ENCODE measurements at places on chromosomes 1 and 21.

DNA sequence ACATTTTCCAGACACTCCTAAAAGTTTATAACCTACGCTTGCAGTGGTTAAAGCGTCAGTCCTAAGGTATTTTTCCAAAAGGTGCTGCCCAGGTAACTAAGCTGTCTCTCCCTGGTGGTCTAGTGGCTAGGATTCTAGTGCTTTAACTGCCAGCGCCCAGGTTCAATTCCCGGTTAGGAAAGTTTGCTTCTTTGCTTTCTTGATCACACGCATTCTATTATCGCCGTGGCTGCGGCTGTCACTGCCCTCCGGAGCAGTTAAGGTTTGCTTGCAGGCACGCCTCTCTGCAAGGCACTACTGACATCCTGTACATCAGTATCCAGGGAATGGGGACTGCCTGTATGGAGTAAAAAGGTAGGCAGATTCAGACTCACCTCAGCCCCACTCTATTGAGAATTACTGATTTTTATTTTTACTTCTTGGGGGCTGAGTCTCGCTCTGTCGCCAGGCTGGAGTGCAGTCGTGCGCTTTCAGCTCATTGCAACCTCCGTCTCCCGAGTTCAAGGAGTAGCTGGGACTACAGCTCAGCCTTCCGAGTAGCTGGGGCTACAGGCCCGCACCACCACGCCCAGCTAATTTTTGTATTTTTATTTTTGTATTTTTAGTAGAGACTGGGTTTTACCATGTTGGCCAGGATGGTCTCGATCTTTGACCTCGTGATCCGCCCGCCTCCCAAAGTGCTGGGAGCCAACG, 53.2 kb upstream of the CFAP126 start:
- peak; percentile 34 for DNase-seq

DNA sequence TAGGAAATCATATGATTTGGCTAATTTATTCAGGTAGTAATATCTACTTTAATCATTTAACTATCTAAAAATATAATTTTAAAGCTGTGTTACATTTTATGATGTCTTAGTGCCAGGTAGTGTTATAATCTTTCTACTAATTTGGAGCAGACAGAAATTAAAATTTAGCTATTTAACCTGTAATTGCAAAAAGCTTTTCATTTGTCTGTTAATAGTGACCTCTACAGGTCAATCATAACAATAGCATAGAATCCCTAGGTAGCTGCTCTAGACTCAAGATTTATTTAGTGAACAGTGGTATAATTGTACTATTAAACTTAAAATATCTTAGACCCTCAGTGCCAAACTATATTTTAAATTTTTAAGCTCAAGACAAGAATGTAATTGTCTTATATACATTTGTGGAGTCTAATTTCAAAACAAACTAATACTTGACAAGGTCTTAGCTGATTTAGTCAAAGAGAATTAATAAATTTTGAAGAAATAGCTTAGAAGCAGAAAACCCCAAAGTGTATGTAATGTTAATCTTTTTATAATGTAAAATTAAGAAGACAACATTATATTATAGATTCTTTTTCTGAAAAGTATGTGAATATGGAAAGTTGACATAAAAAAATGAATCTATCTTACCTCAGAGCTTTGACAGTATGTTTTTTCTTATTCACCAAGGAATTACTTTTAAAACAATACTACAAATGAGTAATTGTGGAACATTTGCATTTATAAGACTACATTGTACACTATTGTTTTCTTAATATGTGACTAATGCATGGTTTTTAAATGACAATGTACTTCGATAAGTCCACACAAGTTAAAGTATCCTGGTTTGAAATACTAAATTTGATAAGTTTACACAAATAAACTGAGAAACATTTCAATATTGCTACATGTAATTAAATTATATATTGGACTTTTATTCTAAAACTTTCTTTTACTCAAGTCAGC, 64.1 kb upstream of the RNPC3 start:
- peak; percentile 16 for DNase-seq

DNA sequence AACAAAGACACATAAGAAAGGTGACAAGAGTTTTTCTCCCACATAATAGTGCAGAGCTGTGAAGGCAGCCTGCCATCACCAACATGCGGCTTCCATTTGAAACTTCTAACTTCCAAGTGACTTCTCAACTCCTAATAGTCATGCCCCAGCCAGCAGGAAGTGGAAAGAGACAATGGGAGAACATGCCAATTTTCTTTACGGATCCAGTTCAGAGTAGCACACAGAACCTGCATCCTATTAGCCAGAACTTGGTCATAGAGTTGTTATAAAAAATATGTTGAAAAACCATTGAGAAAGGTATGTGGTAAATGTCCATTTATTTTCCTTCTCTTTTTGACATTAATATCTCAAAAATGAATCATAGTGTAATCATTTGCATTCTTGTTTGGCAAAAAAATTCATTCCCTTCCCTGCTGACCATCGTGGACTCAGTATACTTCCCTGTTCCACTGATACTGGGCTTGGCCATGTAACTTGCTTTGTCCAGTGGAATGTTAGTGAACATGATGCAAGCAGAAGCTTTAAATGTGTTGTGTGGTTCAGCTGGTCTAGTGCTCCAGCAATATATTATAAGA, 197.4 kb downstream of the SEC16B start:
- no peak for DNase-seq

DNA sequence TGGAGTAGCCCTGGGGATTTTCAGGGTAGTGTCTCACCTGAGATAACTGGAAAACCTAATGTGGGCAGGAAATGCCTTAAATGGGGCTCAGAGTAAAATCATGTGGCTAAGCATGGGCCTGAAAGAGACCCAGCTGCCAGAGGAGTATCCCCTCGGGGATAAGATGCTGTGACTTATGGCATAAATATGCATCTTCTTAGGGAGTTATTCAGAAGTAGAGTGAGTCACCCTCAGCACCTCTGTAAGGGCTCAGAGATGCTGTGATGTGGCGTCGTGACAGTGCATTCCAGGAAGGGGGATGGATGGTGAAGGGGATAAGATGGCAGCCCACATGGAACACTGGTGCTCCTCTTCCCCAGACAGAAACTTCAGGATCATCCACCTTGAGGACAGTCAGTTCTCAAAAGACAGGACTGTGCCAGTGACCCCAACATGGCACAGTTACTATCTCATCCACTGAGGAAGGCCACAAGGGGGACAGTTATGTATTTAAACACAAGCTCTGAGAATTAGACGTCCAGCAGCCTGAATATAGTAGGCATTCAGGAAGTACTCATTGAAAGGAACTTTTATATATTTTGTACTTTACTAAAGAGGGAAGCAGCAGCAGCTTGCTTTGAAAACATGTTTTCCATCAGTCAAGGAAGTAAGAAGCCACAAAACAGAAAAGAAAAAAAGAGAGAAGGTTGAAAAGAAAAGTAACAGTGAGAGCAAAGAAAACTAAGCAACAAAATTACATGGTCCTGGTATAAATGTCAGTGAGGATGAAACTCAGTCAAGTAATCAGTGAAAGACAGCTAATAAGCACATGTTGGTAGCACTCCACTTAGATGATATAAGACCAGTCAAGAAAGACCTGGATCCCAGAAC, 8.3 kb downstream of the IL24 start:
- no peak for DNase-seq

DNA sequence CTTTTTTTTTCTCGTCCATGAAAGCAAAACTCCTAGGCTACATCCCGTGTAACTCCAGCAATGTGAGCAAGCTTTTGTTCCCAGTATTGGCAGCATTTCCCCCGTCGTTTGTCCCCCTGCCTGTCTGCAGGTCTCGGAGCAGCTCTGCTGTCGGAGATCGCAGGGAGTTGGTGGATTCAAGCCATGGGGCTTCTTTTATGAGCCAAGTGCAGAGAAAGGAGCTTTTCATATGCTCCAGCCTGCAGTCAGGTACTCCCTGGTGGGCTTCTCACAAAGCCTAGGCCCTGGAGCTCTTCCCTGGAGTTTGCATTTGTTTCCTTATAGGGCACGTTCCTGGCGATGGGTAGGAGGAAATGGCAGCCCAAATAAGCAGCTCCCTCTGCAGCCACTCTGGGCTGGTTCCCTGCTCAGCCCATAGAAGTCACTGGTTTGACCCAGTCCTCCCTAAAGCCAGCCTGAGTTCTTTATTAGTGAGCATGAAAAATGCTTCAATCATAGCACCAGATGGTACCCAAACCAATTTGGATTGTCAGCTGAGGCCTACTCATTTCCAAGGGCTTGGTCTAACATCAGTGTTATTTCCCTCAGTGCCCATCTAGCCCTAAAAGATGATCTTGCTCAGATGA, 78.3 kb downstream of the NUF2 start:
- peak; percentile 77 for DNase-seq

- DNase-seq = no peak
These were observed 244.9 kb downstream of the KCNJ6 start for GRCh38 chr21:37671381-37671780.

DNA sequence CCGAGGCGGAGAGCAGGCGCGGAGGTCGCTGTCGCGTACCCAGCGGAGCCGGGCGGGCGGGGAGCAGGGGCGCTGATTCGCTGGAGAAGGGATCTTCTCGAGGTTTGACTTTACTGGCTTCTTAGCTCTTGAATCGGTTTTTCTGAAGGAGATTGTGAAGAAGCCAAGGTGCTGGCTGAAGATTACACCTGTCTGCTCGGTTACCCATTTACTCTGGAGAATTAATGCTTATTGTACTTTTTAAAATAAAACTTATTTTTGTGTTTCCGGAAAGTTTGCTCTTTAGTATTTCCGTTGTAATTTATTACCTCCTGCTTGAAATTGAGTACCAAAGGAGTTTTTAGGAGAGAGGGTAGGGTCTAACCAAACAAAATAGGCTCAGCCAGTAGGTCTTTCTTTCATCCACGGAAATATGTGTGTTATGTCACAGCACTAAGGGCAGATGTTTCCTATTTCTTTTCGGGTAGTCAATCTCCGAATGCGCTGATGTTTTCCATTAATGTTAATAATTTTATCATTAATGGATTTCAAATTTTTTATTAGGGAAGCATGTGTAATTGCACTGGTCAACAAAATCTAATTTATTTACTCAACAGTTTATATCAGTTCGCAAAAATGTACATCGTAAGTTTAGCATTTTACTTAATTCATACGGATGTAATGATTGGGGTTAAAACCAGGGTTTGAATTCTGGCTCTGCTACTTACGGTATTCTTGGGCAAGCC, 510 bp upstream of the GNG5 start:
- no peak for DNase-seq

- DNase-seq = no peak
These were observed 149.9 kb upstream of the CAMK1G start for GRCh38 chr1:209433649-209434031.

DNA sequence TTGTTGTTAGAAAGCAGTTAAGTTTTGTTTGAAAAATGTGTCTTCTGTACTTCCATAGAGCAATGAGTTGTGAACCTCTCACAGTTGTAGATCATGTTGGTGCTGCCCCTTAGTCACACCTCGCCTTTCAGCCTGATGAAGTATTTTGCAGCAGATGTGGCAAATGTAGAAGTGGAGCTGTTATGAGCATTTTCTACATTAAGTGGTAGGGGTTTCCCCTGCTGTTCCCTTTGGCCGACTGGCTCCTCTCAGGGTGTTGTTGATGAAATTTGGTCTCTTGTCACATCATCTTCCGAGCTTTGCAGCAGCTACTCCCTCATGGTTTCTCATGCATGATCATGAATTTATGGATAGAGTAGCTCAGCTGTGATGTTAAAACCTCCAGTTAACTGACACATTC, 33.6 kb upstream of the DENND1B start:
- no peak for DNase-seq

GRCh38 chr1:111565079-111565478, 54.5 kb upstream of the RAP1A start:
- DNase-seq = no peak

- DNase-seq = no peak
These were observed 72.0 kb downstream of the OLFML2B start for GRCh38 chr1:161951646-161952045.
